Fibroblast of the aortic adventitia (primary cell): ENCODE measurements at places on chromosomes 13 and 19. TPM values are rescaled to one million over a fixed set of nuclear protein-coding genes. Genes with fewer than 3 reads are reported as not detected.

- DNase-seq: no peak
Observed at GRCh38 chr13:112754281-112755025, 64.6 kb downstream of the ATP11A start.

Gene FUT1
- total RNA-seq: under 0.01 TPM in 1 of 2 replicates, not detected in the other

GRCh38 chr13:86563308-86563707 lies 764.1 kb upstream of the SLITRK6 start:
- peak; percentile 76 for DNase-seq

- no peak for DNase-seq
Observed at GRCh38 chr19:55146705-55147273, 2.2 kb downstream of the TNNT1 start.

GRCh38 chr13:27442071-27442647 lies 8.2 kb downstream of the MTIF3 start:
- DNase-seq: no peak

- no peak for DNase-seq
Observed at GRCh38 chr19:54123682-54124081, 8.1 kb downstream of the PRPF31 start.

Gene ZNF43
- 9.8 and 13.6 TPM in 2 replicates for total RNA-seq

Gene ZNF441
- total RNA-seq: 7.3 and 10.9 TPM in 2 replicates

DNA sequence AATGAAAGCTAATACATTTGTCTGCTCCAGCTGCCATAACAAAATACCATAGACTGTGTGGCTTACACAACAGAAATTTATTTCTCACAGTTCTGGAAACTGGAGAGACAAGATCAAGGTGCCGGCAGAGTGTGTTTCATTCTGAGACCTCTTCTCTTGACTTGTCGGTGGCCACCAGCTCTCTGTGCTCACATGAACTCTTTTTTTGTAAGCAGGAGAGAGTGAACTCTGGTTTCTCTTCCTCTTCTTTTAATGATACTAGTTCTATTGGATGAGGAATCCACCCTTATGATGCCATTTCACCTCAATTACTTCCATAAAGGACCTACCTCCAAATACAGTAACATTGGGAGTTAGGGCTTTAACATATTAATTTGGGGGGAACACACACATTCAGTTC lies 11.7 kb downstream of the KCTD12 start:
- no peak for DNase-seq

Gene MUC16
- not detected in 2 replicates for total RNA-seq

GRCh38 chr13:35764326-35765015 lies 288.0 kb upstream of the MAB21L1 start:
- DNase-seq: peak; percentile 40
